A172 (cell line): ENCODE measurements at places on chromosomes 1 and 21.

DNA sequence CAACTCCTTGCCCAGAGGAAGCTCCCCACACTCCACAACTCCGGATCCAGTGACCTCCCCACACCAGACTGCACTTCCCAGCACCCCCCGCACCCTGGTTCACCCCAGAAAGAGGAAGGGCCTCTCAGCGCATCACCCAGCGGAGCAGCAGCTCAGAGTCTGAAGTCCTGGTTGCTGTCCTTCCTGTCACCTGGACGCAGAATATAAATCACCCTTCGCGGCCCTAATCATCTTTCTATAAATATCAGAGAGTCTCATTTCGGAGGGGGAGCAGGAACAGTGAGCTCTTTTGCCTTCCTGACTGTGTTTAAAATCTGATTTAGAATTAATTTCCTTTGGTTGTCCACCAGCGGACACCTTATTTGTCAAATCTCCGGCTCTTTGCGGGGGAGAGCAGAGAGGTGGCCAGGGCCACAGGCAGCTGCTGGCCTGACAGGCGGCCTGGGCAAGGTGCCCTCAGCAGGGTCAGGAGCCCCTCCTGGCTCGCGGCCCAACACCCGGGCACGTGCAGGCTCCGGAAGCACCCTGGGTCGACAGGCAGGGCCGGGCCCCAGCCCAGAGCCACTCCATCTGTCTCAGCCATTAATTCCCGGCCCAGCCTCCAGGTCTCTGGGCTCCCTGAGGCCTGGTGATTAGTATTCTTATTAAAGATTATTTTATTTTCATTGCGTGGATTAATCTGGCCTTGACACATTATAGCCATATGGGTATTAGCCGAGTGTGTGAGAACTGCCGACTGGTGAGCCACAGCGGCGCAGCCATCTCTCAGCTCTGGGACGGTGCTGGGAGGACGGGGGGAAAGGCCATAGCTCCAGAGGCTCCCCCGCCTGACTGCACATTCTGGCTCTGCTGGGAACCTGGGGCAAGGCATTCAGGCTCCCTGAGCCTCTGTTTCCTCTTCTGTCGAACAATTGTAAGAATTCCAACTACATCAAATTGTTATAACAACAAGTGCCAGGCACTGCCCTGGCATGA, 19.7 kb downstream of the EPHA8 start:
- DNase-seq, result no peak

GRCh38 chr1:234437423-234438171, 41.4 kb downstream of the TARBP1 start:
- DNase-seq, result peak; percentile 22

DNA sequence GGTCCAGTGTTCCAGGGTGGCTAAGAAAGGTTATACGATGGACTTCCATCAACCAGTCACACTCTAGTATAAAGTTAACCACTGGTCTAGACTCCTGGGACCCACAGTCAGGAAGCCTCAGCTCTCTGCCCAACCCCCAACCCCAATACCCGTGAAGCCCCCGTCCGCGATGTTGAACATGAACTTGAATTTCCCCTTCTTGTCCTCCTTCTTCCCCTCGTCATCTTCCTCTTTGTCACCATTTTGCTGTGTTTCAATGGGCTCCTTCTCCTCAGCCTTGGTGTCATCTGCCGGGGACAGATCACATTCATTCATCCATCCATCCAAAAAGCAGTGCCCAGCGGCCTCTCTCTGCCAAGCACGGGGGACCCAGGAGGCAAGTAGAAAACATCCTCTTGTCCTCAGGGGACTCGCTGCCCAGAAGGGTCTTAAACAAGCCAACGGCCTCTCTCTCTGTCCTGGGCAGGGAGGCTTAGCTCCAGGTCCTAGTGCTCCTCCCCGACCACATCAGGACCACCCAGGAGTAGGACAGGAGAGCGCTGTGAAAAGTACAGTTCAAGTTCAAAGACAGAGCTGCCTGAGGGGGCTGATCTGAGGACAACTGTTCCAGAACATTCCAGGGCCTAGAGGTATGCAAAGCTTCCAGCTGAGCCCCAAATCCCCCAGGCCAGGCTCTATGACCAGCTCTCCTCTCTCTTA, 66.5 kb downstream of the KCNAB2 start:
- DNase-seq, result no peak

- DNase-seq, result no peak
These were observed 89.4 kb downstream of the SEC16B start for GRCh38 chr1:177880339-177880891.

DNA sequence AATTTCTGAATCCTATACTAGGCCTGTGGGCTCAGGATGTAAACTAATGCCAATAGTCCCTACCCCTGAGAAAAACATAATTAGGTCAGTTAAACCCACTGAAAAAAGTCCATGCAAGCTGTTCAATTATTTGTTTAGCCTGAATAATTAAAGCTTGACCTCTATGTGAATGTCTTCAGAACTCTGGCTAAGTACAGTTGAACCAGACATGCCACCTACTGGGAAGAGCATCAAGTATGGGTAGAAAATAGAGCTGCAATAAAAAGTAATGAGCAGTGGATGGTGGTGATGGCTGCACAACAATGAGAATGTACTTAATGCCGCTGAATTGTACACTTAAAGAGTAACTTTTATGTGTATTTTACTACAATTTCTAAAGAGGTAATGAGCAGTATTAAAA, 23.6 kb upstream of the SLC19A2 start:
- DNase-seq, result no peak

GRCh38 chr1:8879922-8880676, 1.6 kb upstream of the ENO1 start:
- DNase-seq, result peak; percentile 78

DNA sequence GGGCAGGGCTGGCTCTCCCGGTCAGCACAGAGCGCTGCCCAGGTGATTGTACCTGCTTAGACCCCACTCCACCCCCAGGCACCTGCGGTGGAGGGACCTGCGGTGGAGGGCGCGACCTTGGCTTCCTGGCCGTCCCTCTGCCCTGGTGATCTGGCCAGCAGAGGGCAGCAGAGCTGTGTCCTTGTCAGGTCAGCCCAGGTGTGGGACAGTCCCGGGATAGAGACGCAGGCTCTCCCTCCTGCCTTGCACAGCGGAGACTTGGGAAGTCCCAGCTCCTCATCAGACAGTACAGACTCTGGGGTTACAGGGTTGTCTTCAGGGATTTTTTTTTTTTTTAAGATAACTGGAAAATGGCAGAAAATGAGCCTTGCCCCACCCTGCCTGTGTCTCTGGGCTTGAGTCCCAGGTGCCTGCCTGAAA, 10.0 kb downstream of the SLX9 start:
- peak; percentile 84 for DNase-seq

DNA sequence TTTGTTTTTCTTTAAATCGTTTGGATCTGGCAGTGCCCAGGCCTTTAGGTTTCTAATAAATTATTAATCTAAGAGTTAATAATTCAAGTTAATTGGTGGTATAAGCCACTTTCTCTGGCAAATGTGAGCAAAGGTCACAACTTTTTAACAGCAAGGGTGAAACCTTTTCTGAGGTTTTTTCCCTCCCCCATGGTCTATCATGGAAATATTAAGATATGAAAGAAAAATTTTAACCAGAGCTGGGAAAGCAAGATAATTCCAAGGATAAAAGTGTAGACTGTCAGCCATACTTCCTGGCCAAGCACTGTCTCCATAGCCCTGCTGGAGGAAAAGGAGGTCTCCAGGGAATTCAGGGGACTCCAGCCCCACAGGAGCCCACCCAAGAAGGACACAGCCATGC, 341.2 kb downstream of the SETD4 start:
- no peak for DNase-seq

GRCh38 chr1:36734356-36734755, 251.6 kb upstream of the CSF3R start:
- DNase-seq, result no peak

- no peak for DNase-seq
These were observed 48.2 kb downstream of the SLC9A1 start for GRCh38 chr1:27106561-27107323.
